Left ventricle myocardium inferior (tissue), 1 donor: ENCODE measurements at places on chromosomes 7 and 10. TPM values are rescaled to one million over a fixed set of nuclear protein-coding genes. Genes with fewer than 3 reads are reported as not detected.

DNA sequence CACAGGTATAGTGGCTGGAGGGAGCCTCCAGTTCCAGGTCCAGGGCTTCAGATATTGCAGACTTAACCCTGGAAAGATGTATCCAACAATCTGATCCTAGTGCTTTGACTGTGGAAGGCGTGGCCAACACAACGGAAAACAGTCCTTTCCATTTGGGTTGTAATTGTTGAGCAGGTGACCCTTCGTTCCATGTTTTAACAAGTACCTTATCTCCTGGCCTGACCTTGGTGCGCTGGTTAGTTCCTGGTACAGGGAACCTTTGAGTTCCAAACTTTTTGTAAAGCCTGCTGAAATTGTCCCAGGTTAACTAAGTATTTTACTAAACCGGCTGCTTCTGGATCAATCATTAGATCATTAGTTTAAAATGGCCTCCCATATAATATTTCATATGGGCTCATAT, 23.9 kb upstream of the GIMAP6 start:
- DNase-seq, result no peak

DNA sequence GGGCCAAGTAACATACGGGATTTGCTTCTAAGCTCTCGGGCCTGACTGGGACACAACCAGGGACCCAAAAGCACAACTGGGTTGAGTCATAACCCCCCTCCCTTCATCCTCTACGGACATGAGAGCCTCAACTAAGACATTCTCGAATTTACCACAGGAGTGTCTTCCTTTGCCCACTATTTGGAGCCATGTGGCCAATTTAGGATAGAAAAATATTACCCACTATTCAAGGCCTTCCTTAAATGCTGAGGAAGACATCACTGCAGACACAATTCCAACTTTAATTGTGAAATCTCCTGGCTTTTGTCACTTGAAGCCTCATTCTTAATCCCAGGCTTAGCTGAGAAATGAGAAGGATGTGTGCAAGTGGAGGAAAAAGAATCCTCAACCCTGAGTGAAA, 11.8 kb downstream of the CTBP2 start:
- DNase-seq, result no peak

GRCh38 chr7:154613811-154614210, 389.1 kb downstream of the PAXIP1 start:
- DNase-seq, result no peak

Gene LBX1
- not detected for total RNA-seq

Gene LRCH4
- 26.6 TPM for total RNA-seq
